ENCODE measurements at places on chromosomes 3 and 15.
A peak's percentile ranks its signal among the peaks of the same experiment; 100 is the strongest.

DNA sequence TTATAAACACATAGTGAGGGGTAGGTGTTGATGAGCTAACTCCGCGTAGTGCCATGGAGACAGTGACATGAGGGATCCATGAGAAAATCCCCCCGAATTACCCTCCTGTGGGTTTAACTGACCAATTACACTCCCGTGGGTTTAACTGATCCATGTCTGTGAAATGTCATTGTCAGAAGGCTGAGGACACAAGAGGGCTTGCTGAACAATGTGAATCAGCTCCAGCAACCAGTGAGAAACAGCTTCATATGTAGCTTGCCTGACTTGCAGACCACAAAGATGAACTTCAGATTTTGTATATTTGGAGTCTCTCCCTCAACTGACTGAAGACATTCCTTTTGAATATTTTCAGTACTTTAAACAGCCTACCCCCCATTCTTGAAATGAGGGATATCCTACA, 144.9 kb downstream of the FBN1 start:
- DNase-seq, result no peak

DNA sequence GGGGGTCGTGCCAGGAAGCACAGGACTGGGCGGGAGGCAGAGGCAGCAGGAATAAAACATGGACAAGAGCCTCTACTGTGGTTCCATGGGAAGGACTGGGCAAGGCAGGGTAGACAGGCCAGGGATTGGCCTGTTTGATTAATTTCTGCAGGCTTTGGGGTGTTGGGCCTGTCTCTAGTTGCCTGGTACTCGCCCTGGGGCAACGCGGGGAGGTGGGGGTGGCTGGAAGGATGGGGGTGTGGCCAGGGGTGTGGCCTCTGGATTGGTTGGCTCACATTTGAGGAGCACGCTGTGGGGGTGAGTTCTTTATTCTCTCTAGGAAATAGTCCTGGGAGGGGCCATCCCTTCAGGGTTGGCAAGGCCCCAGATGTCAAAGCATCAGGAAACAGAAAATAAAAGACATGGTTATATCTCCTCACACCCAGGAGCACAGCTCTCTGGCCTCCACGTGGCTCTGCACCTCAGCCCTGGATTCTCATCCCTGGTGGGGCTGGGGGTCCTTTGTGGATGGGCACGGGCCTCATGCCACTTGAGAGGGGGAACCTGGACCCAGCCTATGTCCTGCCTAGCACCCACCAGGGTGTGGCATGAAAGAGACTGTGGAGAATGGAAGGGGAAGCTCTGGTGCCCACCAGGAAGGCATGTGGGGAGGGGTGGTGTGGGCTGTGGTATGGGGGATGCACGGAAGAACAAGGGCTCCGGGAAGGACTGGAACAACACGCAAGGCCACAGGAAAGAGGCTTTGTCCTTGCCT, 223.0 kb upstream of the LYSMD4 start:
- DNase-seq, result no peak

- no peak for DNase-seq
Measured at GRCh38 chr3:53696401-53697172, 149.6 kb downstream of the CHDH start.

DNA sequence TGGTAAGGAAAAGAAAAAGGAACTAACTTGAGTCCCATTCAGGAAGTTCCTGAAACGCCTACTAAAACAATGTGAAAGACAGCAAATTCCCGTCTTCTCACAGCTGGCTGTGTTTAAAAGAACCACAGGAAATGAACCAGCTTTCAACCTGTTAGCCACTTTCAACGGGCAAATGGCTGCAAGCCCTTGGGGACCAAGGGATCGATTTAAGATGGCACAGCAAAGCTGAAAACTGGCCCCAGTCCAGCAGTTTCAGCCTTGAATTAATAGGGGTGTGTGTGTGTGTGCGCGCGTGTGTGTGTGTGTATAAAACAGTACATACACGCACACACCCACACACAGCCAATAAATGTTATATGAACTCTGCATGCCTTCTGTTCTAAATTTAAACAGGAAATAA, 168.7 kb upstream of the TMCO5A start:
- no peak for DNase-seq

DNA sequence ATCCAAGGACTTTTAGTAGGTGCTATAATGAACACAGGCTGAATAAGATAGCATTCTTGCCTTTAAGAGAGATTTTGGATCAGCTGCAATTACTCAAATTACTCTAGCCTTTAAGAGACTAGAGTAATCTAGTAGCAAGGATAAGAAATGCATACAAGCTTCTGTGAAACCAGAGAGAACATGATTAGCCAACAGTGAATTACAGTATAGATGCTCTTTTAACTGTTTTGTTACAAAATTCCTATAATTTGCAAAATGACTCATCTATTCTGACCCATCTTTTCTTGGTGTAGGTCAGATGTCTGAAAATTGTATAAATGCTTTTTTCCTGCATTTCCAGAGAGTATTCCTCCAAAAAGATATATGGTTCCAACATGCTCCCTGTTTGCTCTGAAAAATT, 66.9 kb downstream of the CEP63 start:
- DNase-seq, result no peak

GRCh38 chr3:168024537-168024941, 71.2 kb downstream of the GOLIM4 start:
- peak; percentile 23 for DNase-seq

- DNase-seq, result no peak
Measured at GRCh38 chr3:129934234-129935123, 40.0 kb upstream of the TRH start.

DNA sequence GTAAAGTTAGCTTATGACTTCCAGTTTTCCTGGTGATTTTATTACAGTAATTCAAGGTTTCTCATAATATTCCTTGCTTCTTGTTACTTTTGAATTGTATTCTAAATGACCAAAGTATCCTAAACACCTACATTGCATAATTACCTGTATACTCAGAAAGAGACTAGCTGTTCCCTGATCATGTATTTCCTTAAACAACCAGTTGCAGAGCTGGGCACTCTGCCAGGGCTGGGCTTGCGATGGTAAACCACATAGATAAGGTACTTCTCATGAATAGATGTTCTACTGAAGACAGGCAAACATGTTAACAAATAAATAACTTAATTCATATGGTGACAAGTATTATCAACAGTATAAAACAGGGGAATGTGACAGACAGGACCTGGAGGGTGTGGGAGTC, 142.3 kb upstream of the WNT5A start:
- no peak for DNase-seq

DNA sequence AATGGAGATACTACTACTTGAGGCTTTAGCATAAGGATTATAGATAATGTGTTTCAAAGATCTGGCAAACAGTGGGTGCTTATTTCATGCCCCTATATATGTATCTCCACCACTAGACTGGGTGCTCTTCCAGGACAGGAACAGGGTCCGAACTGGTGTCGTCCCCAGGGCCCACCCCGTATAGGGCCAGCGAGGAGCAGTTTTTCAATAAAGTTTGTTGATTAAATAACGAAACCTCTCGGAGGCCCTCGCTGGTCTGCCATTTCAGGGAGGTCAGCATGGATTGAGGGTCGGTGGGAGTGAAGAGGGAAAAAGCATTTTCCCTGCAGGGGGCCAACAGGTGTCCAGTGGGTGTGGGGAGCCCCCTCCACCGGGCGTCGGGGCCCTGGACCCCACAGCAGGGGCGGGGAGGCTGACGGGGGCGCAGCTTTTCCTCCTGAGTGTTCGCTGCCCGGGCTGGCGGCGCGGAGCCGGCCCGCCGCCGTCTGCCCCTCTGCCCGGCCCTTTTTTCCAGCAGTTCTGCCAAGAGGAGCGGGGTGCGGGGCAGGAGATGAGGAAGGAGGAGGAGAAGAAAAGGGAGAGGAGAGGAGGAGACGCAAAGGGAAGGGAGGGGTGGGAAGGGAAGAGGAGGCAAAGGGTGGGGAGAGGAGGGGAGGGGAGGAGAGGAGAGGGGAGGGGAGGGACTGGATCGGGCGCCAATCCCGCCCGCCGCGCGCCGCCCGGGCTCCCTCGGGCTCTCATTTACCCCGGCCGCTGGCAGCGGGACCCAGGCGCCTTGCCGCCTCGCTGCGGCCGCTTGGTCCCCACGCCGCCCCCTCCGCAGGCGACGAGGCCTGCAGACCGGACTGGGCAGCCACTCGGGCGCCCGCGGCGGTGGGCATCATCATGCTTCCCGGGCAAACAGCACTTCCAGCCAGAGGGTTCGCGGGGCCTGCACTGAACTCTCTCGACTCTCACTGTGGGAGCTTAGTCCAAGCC, 66.3 kb downstream of the ISG20 start:
- DNase-seq, result no peak

GRCh38 chr15:48693484-48693883, 48.0 kb upstream of the FBN1 start:
- DNase-seq, result no peak

- DNase-seq, result no peak
Measured at GRCh38 chr3:23389686-23390085, 186.6 kb downstream of the UBE2E2 start.

DNA sequence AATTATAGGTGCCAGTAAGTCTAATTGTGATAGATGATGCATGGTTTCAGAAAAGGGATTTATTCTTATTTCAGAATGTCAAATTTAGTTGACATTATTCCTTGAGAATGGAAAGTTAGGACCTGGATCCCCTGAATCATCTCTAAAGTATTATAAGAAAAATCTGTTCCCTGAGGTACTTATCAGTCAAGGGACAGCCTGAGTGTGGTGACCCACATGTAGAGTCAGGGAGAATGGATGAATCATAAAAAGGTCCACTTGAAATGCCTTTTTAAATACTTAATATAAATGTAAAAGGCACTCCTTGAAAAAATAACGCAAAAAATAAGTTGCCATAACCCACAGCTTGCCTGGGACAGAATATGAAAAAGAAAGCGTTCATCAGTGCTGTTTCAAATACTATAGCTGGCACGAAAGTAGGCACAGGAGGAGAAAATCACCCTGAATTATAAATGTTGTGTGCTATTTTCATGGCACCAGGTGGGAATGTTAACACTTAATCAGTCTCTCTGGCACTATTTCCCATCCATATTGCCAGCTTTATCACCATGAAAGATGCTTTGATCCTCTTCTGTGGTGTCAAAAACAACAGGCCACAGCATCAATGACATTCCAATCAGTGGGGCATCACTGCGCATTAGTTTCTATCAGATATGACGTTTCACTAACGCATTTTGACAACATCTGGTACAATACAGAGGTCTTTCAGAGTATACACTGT, 208.5 kb downstream of the EPHA3 start:
- no peak for DNase-seq

GRCh38 chr3:42800251-42800650, 4.0 kb downstream of the HIGD1A start:
- no peak for DNase-seq

GRCh38 chr3:76040946-76041345, 255.6 kb upstream of the ZNF717 start:
- no peak for DNase-seq

- DNase-seq, result no peak
Measured at GRCh38 chr3:106022913-106023312, 154.1 kb upstream of the CBLB start.

GRCh38 chr3:40055956-40056355, 246.5 kb downstream of the MYRIP start:
- no peak for DNase-seq

GRCh38 chr3:129738172-129738571, 131.7 kb upstream of the PLXND1 start:
- DNase-seq, result no peak

DNA sequence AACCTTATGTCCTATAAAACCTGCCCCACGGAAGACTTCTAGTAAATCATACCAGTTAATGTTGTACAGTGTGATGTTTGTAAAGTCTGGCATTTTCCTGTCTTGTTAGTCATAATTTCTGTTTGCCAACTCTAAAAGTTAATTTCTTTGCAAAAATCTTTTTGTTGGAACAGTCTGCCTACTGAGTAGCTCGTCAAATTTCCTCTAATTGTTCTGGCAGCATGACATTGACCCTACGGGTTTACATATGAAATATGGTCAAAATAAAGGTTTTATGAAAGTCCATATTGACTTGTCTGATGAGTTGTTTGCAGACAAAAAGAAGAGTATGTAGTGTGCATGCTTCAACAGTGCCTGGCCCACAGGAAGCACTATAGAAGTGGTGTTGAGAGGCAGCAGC, 79.8 kb upstream of the SOX2 start:
- no peak for DNase-seq

GRCh38 chr3:191220908-191221307, 21.9 kb downstream of the OSTN start:
- DNase-seq, result no peak

DNA sequence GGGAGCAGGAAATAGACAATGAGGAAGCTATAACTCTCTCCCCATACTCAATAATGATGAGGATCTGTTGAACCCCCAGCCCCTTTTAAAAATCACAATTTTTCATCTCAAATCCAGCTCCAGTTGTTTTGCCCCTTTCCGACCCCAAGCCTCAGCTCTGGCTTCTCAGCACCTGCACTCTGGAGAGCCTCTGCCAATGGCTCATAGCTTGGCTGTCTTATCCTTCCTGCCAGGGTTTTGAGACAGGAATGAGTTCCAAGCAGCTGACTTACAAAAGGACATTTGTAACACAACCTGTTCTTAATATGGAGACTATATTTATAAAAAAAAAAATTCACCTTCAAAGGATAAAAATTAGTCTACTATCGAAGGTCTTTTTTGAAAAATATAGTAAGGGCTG, 105.9 kb upstream of the NEDD4 start:
- DNase-seq, result no peak
